ENCODE measurements at places on chromosomes 3 and 15. TPM values are rescaled to one million over a fixed set of nuclear protein-coding genes. Genes with fewer than 3 reads are reported as not detected.

The LHFPL4 gene
- not detected for total RNA-seq

DNA sequence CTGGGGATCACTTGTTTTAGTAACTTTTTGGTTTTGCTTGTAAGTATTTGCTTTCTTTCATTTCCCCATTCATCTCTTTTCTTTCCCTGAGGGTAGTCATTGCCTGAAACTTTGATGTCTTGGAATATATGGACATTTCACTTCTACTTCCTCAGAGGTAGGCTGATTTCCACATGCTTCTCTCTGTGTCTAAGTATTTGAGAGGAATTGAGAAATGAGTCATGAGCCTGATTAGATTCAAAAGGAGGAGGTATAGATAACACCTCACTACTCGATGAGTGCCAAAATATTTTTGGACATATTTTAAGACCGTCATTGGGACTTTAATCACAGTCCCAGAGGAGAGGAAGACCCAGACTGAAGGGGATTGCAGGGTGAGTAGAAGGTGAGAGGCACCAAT, 480.1 kb upstream of the SGO1 start:
- no peak overlapping the region for H3K27ac ChIP-seq
- no peaks in the 10 kb centered on the region for H3K27me3 ChIP-seq
- no peaks in the 10 kb centered on the region for H3K4me1 ChIP-seq
- no peaks in the 10 kb centered on the region for H3K36me3 ChIP-seq

The FAM227B gene
- total RNA-seq: 4.5 TPM

The DAZL gene
- not detected for total RNA-seq

- peaks cover 23% of the 10 kb centered on the region for H3K4me1 ChIP-seq
- H3K36me3 ChIP-seq: no peaks in the 10 kb centered on the region
- H3K27ac ChIP-seq: peak overlapping the region; percentile 85
- no peak overlapping the region for H3K4me3 ChIP-seq
- H3K27me3 ChIP-seq: no peaks in the 10 kb centered on the region
- no peak for DNase-seq
These were observed 103.3 kb downstream of the SNRK start for GRCh38 chr3:43389388-43390254.

The CYP8B1 gene
- total RNA-seq: not detected

The THRB gene
- total RNA-seq: 19.7 TPM

DNA sequence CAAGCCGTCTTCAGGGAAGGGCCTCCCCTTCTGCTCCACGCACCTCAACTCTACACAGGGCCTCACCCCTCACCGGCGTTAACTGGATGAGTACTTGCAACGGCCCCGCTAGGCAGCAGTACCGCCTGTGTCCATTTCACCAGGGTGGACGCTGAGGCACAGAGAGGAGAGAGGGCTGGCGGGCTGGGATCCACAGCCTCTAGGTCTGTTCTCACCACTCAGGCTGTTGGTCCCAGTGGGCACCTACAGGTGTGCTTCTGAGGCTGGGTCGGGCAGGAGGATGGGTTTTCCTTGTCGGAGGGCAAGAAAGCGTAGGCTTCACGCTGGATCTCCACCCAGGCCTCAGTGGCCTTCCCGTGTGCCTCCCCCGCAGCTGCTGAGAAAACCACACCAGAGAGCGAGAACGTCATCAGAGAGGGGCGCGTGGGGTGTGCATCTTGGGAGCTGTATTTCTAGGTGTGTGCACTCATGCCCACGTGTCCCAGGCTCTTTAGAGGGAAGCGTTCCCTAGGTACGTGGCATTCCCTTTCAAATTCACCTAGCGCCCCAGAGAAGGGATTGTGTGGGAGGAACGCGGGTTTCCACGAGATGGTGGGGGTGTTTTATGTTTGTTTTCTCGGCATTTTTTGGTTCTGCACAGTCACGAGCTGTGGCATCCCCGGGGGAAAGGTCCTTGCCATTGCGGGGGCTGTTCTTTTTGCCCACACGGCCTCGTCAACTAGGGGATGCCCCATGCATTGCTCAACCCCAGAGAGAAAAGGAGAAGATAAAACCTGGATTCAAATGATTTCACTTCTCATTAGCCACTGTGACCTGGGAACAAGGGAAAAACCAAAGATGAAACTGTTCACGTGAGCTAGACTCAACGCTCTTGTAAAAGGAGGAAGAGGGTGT, 67.7 kb downstream of the MGLL start:
- no peak for DNase-seq
- no peak overlapping the region for H3K4me3 ChIP-seq
- no peak overlapping the region for H3K27ac ChIP-seq

DNA sequence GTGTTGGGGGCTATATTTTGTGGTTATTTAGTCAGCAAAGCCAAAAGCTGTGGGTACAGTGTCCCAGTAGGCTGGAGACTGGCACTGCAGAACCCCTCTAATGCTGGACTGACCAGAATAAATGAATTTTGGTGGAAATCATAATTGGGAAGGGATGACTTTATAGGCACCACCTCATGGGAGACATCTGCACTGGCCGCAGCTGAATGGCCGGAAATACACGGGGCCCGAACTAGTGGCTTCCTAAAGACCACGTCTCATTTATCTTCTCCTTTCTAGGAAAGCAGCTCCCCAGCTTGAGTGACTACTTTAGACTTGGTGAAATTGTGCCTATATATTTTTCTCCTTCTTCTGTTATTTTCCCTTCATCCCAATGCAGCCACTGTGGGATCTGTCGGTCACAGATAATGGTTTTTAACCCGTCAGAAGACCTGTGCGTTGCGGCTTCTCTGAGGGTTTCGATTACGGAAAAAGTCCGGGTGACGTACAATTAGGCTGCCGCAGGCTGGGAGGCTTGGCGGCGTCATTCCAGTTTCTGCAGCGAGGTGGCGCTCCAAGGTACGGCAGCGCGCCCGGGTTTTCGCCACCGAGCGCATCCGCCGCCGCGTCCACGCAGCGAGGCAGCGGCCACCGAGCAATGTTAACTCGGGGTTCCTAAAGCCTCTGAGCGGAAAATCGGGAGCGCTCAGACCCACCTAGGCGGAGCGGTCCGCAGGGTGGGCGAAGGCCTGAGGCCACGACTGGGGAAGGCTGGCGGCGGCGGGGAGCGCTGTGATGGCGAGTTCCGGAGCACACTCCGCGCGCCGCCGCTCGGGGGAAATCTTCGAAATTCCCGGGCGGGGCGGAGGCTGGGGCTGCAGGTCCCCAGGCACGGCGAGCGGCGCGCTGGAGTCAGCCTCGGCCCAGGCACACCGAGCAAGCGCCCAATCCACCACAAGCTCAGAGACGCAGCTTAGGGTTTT, 26.3 kb downstream of the NR2F2 start:
- peak overlapping the region; percentile 64 for H3K4me3 ChIP-seq
- peak overlapping the region; percentile 44 for H3K27ac ChIP-seq
- H3K36me3 ChIP-seq: no peaks in the 10 kb centered on the region
- H3K4me1 ChIP-seq: peaks cover 20% of the 10 kb centered on the region

The PATL2 gene
- 3.7 TPM for total RNA-seq

The NGLY1 gene
- 33.4 TPM for total RNA-seq

DNA sequence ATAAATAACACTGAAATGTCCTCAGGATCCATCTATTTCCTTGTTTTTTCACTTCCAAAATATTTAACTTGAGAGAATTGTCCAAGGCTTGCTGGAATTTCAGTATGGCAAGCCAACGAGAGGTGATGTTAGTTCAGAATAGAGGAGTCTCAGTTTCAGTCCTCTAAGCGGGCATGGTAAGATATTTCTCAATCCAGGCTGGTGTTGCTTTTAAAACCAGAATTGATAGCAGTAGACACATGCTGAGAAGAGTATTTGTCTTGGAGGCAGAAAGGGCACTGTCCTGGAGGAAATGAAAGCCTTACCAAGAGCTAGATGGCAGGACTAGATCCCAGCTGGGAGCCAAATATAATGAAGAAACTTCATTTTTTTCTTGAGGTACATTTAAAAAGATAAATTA, 23.1 kb downstream of the PHLDB2 start:
- no peak overlapping the region for H3K4me3 ChIP-seq
- peaks cover 16% of the 10 kb centered on the region for H3K36me3 ChIP-seq
- no peaks in the 10 kb centered on the region for H3K4me1 ChIP-seq
- DNase-seq: no peak

GRCh38 chr15:29920515-29920914, 98.2 kb upstream of the TJP1 start:
- H3K4me1 ChIP-seq: peaks cover 13% of the 10 kb centered on the region
- no peak overlapping the region for H3K27ac ChIP-seq

DNA sequence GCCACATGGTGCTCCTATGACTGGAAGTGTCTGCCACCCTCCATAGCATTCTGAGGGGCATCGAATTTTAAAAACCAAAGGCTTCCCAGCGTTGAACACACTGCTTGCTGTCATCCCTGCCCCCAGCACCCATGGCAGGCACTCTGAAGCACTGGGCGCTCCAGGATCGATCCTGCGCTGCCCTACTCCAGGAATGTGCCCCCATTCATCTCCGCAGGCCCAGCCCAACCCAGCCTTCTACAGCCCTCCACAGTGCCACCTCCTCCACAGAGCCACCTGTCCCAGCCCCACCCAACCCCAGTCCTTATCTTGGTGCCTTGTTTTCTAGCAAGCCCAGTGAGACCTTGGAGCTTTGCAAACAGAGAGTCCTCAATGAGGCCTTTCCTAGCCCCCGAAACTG, 52.2 kb downstream of the WNT7A start:
- no peaks in the 10 kb centered on the region for H3K27me3 ChIP-seq
- no peak overlapping the region for H3K4me3 ChIP-seq
- DNase-seq: no peak
- no peaks in the 10 kb centered on the region for H3K36me3 ChIP-seq
- no peaks in the 10 kb centered on the region for H3K4me1 ChIP-seq

DNA sequence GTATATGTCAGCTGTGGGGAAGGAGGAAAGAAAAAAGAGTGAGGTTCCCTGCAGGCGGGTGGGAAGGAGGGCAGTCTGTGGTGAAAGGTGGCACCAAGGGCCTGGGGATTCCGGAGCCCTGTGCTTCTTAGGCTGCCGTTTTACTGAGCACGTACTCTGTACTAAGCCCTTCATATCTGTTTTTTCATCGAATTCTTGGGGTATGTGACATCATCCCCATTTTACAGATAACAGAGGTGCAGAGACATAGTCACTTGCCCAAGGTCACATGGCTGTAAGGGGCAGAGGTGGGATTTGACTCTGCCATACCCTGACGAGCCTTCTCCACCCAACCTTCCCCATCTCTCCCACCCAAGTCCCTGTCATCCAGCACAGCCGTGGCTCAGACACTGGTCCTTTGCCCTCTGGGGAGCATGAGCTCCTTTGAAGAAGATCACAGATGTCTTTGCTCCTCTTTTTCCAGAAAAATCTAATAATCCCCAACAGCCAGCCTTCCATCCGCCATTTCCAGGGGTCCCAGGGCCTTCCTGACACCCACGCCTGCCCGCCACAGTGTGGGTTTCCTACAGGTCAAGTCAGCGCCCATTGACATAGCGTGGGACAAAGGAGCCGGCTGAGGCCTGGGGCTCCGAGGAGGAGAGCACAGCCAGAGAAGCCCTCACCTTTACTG, 24.2 kb downstream of the CYP11A1 start:
- H3K27ac ChIP-seq: no peak overlapping the region
- no peaks in the 10 kb centered on the region for H3K36me3 ChIP-seq
- peaks cover 5% of the 10 kb centered on the region for H3K4me1 ChIP-seq
- H3K27me3 ChIP-seq: no peaks in the 10 kb centered on the region
- DNase-seq: peak; percentile 37

GRCh38 chr3:33704891-33705290, 13.2 kb downstream of the CLASP2 start:
- no peaks in the 10 kb centered on the region for H3K27me3 ChIP-seq
- H3K4me1 ChIP-seq: no peaks in the 10 kb centered on the region
- no peak overlapping the region for H3K4me3 ChIP-seq
- H3K36me3 ChIP-seq: no peaks in the 10 kb centered on the region
- no peak overlapping the region for H3K27ac ChIP-seq
- no peak for DNase-seq

DNA sequence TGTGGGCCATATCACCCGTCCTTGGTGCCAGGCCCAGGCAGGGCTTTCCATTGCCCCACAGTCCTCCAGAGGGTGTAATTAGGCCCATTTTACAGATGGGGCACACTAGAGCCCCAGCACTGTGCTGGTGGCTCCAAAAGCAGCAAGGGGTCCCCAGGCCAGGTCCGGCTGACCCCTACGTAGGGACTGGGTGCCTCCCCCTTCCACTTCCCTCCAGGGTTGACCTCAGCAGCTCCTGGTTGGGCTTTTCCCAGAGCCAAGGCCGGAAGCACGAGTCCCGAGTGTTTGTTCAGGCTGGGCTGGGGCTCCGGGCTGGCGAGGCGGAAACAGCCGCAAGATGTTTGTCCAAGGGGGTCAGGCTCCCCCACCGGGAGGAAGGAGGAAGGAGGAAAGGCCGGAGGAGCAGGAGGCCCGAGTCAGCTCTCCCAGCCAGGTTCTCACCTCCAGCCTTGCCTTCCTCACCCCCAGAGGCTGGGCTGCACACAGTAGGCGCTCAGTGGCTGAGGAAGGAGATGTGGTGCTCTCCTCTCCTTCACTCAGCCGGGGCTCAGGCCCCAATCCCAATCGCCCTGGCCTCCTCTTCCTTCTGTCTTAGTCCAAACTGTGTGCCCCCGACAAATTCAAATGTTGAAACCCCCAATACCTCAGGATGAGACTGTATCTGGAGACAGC, 17.1 kb upstream of the PLXND1 start:
- no peak overlapping the region for H3K4me3 ChIP-seq
- peaks cover 70% of the 10 kb centered on the region for H3K4me1 ChIP-seq
- H3K27me3 ChIP-seq: no peaks in the 10 kb centered on the region
- peak; percentile 90 for DNase-seq

DNA sequence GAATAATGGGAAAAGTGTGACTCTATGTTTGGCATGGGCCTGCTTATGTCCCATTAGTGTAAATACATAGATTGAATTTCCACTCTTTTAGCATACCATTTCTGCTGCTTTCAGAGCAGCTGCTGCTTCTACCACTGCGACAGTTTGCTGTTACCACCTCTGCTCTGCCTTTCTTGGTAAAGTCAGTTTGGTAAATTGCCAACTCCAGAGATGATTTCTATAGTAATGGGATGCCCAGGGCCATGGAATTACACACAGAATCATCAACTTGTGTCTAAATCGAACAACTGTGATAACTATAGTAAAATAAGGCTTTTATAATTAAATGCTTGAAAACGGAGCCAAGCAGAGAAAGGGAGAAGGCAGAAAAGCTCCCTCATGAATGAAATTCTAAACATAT, 168.4 kb upstream of the VEPH1 start:
- H3K4me3 ChIP-seq: no peak overlapping the region
- no peak overlapping the region for H3K27ac ChIP-seq
- no peaks in the 10 kb centered on the region for H3K36me3 ChIP-seq
- DNase-seq: no peak
- no peaks in the 10 kb centered on the region for H3K4me1 ChIP-seq
- H3K27me3 ChIP-seq: no peaks in the 10 kb centered on the region

- no peak for DNase-seq
- no peaks in the 10 kb centered on the region for H3K36me3 ChIP-seq
- peaks cover 97% of the 10 kb centered on the region for H3K27me3 ChIP-seq
- peaks cover 27% of the 10 kb centered on the region for H3K4me1 ChIP-seq
These were observed 71.8 kb upstream of the POLG start for GRCh38 chr15:89406218-89406939.

- H3K27me3 ChIP-seq: no peaks in the 10 kb centered on the region
- no peak overlapping the region for H3K27ac ChIP-seq
- H3K36me3 ChIP-seq: no peaks in the 10 kb centered on the region
These were observed 22.3 kb upstream of the EPB42 start for GRCh38 chr15:43243020-43243645.
